ENCODE measurements at places on chromosomes 7 and 10.

GRCh38 chr10:26574783-26575182, 122.7 kb upstream of the PDSS1 start:
- no peak for DNase-seq

- DNase-seq, result peak; percentile 42
Measured at GRCh38 chr7:23490357-23491135, 20.3 kb upstream of the IGF2BP3 start.

DNA sequence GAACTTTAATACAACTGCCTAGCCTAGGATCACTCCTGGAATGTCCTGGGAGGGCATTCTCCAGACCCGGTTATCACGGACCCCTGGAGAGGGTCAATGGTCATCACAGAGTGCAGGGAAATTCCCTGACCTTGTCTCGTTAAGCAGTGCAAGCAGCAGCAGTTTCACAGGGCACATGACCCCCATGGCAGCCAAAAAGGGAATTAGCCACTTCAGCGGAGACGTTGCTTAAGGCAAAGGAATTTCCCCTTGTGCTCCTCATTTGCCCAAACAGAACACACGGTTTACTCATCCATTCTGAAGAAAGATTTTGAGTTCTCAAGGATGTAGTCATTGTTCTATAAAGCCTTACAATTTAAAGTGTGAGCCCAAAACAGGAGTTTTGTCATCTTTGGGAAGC, 260.3 kb downstream of the SNX13 start:
- DNase-seq, result no peak

DNA sequence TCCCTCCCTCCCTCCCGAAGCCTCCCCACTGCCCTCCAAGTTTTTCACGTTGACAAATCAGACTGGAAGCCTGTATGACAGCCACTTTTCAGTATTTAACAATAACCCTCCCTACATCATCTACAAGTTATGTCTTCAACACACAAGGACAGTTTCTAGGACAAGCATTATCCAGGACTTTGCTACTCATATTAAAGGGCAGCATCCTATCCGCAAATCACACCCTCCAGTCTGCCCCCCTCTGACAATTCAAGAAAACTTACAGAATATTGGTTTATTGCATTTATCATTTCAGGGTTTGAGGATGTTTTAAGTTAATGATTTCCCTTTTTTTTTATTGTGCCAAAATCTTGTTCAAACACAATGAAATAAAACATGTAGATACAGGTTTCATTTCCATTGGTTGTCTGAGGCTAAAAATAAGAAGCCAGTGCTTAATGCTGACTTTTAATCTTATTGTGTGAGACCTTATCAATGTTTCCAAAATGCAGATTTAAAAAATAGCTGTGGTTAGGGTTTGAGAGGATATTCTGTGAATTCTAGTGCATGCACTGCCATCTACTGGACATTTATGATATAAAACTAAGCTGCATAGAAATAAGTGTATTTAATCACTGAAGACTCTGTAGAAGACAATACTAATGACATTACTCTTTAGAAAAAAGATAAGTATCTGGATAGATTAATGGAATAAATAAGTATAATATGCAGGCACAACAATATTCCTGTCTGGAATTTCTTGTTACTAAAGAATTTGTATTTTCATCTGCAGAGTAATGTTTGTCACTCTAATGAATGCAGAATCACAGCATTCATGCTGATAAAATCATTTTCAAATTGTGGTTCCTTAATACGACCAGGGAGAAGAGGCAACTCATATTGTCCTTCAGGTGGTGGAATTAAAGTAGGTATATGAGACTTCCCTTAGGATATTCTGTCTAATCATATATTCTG, 64.1 kb downstream of the CAV1 start:
- no peak for DNase-seq

GRCh38 chr7:158910254-158911053, 54.1 kb downstream of the DYNC2I1 start:
- DNase-seq, result no peak

DNA sequence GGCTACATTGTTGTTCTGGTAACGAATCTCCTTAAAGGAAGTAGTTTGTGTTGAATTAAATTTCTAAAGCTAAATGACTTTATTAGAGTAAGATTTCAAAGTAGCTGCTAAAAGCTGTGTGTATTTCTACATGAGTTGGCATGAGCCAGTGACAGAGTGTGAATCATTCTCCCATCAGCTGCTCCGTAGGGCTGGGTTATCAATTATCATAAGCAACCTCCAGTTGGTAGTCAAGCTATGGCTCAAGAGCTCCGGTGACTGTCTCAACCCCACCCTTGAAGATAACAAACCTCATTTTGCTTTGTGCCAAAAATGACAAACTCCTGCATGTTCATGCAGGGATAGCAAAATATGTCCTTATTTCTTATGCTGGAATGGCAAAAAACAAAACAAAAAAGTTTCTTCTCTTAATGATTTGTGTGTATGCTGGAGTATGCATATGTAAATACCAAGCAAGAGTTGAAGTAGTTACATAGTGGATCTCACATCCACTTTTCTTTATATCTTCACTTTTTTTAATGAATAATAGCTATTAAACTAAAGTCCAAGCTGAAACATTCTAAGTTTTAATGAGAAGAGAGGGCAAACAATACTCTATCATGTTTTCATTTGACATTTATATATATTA, 249.4 kb downstream of the CACNA2D1 start:
- no peak for DNase-seq

- no peak for DNase-seq
Measured at GRCh38 chr10:90998733-90999511, 78.0 kb upstream of the ANKRD1 start.

DNA sequence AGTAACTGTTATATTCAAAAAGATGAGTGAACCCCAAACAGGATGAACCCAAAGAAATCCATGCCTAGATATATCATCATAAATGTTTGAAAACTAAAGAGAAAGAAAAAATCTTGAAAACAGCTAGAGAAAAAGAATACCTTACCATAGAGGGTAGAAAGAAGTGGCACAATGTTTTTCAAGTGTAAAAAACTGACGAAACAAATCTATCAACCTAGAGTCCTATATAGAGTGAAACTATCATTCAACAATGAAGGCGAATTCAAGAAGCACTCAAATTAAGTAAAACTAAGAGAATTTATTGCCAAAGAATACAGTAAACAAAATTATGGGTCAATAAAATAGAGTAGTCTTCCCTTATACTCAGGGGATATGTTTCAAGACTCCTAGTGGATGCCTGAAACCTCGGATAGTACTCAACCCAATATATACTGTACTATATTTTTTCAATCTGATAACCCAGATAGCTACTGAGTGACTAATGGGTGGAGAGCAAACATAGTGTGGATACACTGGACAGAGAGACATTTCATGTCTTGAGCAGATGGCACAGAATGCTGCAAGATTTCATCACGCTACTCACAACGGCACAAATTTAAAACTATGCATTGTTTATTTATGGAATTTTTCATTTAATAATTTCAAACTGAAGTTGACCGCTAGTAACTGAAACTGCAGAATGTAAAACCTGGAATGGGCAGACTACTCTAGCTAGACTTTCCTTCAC, 52.6 kb upstream of the TMEM106B start:
- no peak for DNase-seq

GRCh38 chr7:30479202-30480120, 877 bp upstream of the NOD1 start:
- no peak for DNase-seq

DNA sequence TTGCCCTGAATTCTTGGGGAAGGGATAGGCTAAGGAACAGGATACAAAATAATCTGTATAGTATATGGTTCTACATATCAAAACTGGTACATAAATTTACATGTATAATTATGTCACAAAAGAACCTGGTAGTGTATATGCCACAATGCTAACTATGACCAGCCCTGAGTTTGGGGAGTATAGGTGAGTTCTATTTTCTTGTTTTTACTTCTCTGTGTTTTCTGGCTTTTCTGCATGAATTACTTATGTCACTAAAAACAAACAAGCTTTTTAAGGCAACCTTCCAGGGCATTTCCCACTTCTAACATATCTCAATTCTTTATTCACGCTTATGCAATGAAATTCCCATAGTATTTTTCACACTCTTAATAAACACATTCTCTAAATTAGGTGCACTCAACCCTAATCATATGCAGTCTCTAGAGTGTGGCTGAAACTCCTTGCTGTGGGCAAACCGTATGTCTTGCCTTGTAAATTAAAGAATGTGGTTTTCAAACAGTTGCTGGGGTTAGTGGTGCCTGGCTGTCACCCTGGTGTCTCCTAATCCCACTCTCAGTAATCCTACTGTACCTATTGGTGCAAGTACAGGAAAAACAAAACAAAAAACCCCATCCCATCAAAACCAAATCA, 14.0 kb upstream of the INSIG1 start:
- no peak for DNase-seq

DNA sequence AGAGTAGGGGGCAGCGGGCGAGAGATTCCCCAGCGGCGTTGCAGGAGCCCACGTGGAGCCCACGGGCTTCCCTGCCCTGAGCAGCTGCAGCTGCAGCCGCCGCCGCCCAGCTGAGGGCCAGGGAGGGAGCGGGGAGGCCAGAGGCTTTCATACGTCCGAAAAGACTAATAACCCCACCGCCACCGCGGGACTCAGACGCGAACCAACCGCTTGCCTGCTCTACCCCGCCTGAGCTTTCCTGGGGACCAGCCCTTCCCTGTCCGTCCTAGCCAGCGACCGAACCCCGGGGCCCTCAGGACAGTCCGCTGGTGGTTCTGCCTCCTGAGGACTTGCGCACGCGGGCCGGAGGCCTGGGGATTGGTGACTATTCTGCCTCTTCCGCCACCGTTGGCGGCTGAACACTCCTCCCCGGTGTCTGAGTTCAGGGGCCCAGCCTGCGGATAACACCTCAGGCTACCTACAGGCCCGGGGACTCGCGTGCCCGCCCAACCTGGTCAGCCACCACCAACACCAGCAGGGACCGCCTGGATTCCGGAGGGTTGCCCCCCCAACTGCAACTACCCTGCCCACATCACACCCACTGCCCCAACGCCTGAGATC, 18.4 kb downstream of the IFT22 start:
- DNase-seq, result no peak

- DNase-seq, result no peak
Measured at GRCh38 chr7:77680266-77680665, 16.0 kb upstream of the RSBN1L start.

DNA sequence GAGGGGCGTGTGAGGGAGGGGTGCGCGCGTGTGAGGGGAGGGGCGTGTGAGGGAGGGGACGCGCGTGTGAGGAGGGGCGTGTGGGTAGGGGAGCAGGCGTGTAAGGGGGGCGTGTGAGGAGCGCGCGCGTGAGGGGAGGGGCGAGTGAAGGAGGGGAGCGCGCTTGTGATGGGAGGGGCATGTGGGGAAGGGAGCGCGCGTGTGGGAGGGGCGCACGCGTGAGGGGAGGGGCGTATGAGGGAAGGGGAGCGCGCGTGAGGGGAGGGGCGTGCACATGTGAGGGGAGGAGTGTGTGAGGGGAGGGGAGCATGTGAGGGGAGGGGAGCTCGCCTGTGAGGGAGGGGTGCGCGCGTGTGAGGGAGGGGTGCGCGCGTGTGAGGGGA, 19.1 kb downstream of the MXI1 start:
- DNase-seq, result peak; percentile 88

DNA sequence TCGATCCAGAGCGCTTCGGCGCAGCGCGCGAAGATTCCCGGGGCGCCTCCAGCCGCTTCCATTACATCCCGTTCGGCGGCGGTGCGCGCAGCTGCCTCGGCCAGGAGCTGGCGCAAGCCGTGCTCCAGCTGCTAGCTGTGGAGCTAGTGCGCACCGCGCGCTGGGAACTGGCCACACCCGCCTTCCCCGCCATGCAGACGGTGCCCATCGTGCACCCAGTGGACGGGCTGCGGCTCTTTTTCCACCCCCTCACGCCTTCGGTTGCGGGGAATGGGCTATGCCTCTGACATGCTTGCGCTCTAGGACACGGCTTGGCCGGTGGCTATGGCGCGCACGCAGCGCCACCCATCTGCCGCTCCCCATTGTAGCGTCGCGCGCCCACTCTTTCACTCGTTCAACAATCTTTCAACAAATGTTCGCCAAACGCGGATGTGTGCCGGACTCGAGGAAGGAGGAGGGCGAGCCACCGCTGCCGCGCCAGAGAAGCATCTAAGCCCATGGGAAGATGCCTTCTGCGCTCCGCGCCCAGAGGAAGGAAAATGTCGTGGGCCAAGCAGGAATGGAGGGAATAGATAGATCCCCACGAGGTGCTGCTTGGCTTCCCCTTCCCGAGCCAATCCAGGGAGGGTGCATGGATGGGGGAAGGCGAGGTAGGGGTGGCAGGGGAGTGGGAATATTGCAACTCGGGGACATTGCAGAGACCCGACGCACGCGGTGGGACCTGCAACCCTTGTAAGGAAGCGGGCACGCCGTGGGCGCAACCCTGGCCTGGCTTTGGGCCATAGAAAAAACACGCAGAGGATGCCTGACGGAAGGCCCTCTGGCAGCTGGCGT, 5.1 kb upstream of the CYP26A1 start:
- no peak for DNase-seq

DNA sequence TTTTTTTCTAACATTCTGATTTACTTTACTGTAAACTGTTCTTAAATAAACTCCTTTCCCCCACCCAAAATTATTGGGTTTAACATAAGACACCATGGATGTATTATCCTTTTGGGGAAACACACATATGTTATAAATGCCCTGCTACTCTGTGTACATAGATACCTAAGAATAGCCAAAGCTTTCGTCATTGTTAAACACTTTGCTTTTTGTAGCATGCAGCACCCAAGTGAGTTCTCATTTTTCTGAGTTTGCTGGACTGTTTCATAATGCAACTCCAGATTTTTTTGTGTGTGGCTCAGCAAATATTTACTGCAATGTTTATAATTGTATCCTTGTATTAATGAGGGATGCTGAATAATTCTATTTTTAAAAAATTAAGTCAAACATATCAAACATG, 86.9 kb downstream of the VTI1A start:
- DNase-seq, result no peak

- DNase-seq, result no peak
Measured at GRCh38 chr7:46744957-46745706, 824.1 kb upstream of the IGFBP3 start.

- DNase-seq, result no peak
Measured at GRCh38 chr10:7153750-7154149, 257.1 kb downstream of the SFMBT2 start.

DNA sequence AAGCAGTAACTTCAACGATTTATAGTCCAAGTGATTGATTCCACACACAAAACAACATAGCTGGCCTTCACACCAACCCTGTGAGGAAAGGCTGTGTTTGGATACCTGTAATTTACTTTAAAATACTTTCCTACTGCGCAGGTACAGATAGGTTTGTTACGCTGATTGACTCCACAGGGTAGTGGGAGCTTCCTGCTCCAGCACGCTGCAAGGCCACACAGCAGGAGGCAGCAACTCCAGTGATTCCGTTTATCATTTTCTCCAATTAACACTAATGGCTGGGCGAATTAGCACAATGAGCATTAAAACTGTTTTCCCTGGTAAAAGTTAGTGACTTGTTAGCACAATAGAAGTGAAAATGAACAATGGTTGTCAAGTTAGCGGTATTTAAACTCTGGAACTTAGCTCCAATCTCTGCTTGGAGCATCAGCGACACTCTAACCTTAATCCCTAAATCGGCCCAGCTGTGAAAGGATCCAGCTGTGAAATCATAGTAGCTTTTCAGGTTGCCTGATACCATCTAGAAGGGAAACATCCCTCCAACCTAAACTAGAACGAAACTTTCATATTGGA, 959 bp downstream of the DCLRE1C start:
- DNase-seq, result no peak
